ENCODE measurements at places on chromosomes 2 and 18.
A peak's percentile ranks its signal among the peaks of the same experiment; 100 is the strongest.

GRCh38 chr2:46332686-46333281 is 35.6 kb downstream of the EPAS1 start:
- DNase-seq, result no peak

DNA sequence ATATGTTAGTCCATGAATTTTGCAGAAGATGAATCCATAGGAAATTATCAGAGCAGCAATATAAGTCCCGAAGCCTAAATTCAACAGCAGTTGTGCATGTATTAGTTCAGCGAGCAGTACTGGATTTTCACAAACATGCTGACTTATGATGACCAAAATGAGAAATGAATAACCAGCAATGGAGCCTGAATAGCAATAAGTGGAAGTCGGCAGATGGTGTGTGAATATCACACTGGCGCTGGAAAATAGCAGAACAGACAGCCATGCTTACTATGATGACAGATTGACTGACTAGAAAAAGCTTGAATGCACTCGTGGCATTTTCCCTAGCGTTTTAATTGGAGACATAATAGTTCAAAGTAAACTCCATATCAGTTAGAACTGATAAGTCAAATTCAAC is 1114.5 kb downstream of the DSC3 start:
- no peak for DNase-seq

DNA sequence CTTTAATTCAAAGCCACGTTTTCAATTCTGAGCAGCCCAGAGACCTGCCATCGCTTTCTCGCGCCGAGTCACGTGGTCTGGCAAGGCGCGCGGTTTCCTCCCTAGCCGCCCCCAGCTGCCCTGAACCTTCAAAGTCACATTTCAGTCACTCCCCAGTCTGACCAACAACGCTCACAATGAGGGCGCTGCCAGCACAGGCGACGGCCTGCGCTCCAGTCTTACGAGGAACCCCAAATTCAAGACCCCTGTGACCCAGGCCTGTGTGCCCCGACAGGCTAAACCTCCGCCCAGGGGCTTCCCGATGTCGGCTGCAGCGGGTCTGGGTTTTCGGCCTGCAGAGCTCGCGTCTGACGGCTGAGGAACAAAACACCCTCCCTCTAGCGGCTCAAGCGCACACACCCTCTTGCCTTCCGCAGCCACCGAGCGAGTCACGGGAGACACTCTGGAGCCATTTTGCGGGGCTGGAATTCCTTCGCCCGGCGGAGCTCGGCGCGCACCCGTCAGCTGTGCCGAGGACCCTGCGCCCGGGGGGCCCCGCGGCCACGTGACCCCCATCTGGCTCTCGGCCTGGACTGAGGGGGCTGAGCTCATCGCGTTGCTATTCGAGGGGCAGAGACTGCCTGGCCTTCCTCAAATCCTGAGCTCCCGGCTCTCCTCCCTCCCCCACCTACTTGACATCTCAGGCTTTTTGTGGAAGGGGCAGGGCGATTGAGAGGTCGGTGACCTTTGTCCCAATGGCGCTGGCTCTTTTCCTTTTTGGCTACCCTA is 69.9 kb upstream of the ITGB6 start:
- DNase-seq, result peak; percentile 76

DNA sequence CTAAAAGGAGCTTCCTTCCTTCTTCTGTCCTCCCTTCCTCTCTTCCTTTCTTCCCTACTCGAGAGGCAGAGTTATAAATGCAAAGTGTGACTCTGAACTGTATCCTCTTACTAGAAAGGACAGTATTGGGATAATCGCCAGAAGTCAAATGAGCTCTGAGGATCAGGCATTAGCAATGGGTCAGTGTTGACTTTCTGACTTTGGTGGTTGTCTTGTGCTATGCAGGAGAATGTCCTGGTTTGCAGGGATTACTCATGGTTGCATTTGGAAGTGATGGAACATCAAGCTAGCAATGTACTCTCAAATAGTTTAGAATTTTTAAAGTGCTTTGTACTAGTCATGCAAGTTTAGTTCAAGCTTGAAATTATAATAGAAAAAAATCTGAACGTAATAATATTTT is 115.6 kb downstream of the TXNL1 start:
- no peak for DNase-seq

GRCh38 chr2:216695401-216695821 is at the start of gene IGFBP5:
TSS of gene IGFBP5 (minus strand) at chr2:216695549. CDS start at chr2:216694775, 774 bp downstream.
- peak; percentile 58 for DNase-seq

DNA sequence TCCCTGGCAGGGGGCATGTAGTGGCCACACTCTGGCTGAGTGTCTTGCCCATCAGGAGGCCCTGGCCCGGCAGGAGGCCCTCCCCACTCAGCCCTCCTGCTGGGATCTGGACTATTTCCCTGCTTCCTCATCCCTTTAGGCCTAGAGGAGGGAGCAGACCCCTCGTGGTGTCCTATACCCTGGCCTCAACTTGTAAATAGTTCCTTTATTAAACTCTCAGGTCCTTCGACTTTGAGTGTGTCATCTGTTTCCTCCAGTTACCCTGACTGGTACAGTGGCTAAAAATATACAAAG is 166.7 kb upstream of the GLI2 start:
- DNase-seq, result no peak

DNA sequence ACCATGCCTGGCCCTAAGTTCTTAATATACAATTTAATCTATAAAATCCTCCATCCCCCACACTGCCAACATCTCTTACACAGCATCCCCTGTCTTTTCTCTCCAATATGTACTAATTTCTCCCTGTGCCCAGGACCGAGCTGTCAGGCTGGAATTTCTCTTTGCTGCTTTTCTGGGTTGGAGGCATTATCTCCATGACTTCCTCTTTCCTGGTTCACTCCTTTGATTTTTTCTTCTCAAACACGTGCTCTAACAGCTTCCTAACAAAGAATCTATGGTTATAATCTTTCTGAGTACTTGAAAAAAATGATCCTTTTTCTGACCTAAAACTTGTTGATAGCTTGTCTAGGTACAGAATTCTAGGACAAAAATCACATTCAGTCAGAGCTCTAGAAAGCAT is 112.8 kb downstream of the C1D start:
- DNase-seq, result no peak

GRCh38 chr2:160427629-160428404 is 65.8 kb downstream of the RBMS1 start:
- no peak for DNase-seq

DNA sequence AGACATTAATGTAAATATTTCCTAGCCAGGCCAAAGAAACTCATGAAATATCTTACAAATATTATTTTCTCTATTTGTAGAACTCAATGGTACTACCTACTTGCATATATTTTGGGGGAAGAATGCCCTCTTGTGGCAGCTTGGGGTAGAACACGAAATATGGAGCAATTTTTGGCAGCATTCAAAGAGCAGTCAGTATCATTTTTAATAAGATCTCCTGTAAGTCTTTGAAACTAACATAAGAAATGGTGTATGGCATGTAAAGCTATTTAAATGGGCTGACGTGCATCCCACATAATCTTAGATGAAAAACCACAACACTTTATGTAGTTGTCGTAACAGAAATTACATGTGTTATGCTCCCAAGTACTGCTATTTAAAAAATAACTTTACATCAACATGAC is 62.3 kb upstream of the CCDC195 start:
- DNase-seq, result no peak

- no peak for DNase-seq
Measured at GRCh38 chr2:102425441-102426132, 2.6 kb downstream of the IL18RAP start.

- DNase-seq, result no peak
Measured at GRCh38 chr2:214201892-214202291, 209.0 kb upstream of the VWC2L start.

- no peak for DNase-seq
Measured at GRCh38 chr2:226707499-226707898, 92.1 kb downstream of the IRS1 start.

DNA sequence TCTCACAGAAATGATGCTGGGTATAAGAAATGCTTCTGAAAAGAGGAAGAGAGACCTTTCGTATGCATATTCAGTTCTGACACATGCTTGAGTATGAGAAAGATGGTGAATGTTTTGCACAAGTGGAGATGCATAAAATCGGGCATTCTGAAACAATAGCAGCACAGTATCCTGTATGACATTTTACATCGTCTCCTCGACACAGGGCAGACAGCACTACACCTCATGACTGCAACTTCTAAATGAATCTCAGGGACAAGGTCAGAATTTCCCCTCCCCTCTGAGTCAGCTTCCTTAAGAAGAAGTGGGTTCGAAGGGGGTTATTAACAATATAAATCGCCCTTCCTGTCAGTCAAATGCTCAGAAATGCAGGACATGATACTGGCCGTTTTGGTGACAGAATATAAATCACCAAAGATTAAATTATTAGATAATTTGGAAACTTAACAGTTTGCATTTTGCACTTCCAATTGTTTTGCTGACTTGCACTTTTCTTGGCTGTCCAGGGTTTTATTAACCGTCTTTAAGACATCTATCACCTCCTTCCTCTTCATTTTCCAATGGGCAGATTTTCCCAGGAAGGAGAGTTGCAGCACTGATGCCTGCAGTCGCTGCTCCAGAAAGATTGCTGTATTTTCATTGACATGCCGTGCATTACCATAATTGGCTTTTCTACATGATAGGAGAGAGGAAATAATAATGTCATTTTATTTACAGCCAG is 57.2 kb downstream of the TSHZ1 start:
- DNase-seq, result no peak

DNA sequence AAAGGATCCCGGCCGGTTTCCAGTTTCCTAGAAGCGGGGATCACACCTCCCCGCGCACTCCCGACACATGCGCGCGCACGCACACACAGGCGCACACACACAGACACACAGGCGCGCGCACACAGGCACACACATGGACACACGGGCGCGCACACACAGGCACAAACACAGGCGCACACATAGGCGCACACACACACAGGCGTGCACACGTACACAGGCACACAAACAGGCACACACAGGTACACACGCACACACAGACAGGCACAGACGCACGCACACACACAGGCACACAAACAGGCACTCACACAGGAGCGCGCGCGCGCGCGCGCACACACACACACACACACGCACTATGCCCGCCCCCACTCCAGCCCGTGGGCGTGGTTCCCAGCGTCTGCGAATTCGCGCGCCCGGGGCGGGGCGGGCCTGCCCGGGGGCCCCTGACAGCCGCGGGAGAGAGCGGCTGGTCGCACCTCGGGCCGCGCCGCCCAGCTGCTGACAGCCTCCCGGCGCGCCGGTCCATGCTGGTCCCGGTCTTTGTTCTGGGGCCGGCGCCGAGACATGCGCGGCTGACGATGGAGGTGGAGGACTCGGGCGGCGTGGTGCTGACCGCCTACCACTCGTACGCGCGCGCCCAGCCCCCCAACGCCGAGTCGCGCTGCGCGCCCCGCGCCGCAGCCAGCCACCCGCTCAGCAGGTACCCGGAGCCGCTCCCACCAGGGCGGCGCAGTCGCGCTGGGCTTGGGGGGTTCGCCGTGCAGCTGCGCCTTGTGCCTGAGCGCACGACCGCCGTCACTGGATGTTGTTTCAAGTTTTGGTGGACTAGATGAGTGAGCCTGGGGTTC is at the start of gene ARHGAP28:
Gene ARHGAP28, plus strand, starts transcription at position 470 of the 845 bp plus-strand sequence. Its CDS starts 106 bp downstream, at position 576.
- DNase-seq, result peak; percentile 57

DNA sequence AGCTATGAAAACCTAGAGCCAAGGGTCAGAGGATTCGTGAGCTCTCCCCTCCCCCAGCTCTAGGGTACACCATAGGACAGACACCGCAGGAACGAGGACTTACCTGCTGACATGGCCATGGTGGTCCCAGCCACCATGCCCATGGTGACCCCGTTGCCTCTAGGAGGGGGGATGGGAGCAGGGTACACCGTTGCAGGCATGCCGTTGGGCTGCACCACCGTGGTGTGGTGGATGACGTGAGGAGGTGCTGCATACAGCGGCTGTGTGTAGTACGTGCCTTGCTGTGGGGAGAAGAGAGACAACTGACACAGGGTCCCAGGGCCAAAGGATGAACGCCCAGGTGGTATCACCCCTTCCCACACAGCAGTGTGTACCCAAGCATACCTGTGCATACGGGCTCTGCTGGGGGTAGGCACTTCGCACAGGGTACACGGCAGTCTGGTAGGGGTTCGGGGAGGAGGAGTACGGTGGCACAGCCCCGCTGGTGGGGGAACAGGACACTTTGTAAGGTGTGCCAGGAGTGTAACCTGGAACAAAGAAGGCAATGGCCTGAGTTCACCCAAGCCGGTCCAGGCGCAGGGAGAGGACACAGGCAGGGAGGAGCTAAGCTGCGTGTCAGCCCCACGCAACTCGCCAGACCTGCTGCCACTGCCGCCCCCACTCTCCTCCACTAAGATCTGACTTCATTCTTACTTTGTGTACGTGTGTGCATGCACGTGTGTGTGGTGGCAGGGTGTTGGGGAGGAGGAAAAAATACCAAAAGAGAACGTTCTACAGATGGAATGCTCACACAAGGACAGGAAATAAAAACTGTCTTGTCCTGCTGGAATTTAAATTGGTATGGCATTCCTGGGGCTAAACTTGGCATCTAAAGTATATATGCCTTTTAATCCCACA is 37.8 kb downstream of the FAM168B start:
- no peak for DNase-seq

GRCh38 chr2:196268538-196269338 is 97.4 kb upstream of the STK17B start:
- no peak for DNase-seq

GRCh38 chr2:46769809-46770208 is 145.8 kb downstream of the MCFD2 start:
- no peak for DNase-seq

GRCh38 chr2:239375278-239376061 is 25.4 kb downstream of the HDAC4 start:
- DNase-seq, result no peak

Data from C1 segment of cervical spinal cord (tissue), 14 donors.